ENCODE measurements at places on chromosomes 7 and 10.

DNA sequence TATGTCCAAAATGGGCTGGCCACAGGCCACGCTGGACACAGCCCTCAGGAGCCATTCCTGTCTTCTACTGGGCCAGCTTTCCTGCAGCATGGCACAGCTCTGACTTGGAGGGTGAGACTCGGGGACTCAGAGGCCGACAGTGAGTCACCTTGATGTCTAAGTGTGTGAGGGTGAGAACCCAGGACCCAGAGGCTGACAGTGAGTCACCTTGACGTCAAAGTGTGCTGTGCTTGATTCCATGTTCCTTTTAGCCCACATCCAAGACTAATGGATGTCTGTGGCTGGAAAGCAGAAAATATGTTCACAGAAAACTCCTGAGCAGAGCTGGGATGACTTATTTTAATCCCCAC lies 6.0 kb upstream of the FAM170B start:
- DNase-seq: no peak

- DNase-seq: no peak
Observed at GRCh38 chr7:26046150-26046549, 105.8 kb upstream of the NFE2L3 start.

GRCh38 chr7:125444864-125445263 lies 515.2 kb upstream of the POT1 start:
- no peak for DNase-seq

- no peak for DNase-seq
Observed at GRCh38 chr10:6635784-6636183, 55.7 kb upstream of the PRKCQ start.

DNA sequence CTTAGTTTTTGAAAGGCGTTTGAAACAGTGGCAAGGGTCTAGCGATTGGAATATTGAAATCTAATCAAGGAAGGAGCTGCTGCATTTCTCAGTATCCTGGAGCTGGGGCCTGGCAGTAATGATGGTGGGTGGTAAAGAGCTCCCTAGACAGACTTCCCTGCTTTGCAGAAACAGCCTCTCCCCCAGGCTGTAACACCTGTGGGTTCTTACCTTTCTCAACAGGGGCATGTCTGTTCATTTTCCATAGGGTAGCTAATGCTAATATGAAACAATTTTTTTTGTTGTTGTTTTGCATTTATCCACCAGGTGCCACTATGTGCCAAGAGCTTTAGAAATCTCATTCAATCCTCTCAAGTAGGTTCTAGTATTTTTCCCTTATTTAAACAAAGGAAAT lies 345.5 kb downstream of the REEP3 start:
- DNase-seq: no peak

DNA sequence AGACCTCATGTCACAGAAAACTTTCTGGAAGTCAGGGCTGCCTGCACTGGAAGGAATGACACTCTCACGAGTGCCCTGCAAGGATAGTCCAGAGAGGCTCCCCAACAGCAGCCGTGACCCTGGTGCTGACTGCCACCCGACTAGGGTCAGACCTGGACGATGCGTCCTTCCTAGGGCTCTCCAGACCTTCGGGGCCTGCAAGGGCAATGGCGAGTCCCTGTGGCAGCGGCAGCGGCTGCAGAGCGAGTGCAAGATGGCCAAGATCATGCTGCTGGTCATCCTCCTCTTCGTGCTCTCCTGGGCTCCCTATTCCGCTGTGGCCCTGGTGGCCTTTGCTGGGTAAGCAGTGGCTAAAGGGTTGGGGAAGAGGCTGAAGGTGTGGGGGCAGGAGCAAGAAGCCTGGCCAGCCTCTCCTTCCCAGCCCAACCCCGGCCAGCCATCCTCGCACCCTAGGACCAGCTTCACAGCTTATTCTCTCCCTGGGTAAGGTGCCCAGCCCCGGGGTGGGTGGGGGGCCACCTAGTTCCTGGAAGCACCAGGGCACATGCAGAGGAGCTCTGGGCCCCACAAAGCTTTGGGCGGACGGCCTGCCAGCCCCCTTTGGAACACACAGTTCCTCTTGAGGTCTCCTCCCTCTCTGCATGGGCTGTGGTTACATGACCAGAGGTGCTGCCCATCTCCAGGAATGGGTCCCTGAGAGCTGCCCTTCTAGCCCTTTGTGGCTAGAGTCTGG lies 5.5 kb downstream of the OPN4 start:
- DNase-seq: no peak

Measured in putamen (tissue), 1 donor.